ENCODE measurements at places on chromosomes 4 and X.

- no peak for DNase-seq
These were observed 7.3 kb downstream of the PITX2 start for GRCh38 chr4:110615353-110616237.

DNA sequence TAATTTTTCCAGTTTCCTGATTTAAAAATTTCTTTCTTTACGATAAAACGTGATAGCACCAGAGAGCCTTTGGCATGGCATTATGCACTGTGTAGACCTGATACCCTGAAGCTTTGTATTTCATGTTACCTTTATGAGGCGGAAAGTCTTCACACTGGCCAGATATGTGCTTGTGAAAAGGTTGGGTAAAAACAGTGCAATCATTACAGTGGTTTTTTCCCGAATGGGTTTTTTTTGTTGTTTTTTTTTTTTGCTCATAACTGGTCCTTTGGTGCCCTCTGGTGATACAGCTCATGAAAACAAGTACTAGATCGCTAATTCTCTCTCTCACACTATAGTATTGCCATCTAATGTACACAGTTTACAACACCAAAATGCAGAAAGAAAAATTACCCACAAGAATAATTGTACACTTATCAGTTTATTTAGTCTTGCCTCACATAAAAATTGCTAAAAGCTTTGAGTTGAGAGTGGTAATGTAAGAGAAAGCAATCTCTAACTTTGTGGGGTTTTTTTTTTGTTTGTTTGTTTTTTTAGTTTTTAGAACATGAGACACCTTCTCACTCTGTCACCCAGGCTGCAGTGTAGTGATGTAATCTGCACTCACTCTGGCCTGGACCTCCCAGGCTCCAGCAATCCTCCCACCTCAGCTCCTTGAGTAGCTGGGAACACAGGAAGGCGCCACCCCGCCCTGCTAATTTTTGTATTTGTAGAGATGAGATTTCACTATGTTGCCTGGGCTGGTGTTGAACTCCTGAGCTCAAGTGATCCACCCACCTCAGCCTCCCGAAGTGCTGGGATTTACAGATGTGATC, 21.3 kb downstream of the SPCS3 start:
- no peak for DNase-seq

GRCh38 chrX:123357941-123358340, 173.9 kb downstream of the GRIA3 start:
- DNase-seq = no peak

- DNase-seq = no peak
These were observed 5.0 kb downstream of the PLP2 start for GRCh38 chrX:49176421-49177326.

DNA sequence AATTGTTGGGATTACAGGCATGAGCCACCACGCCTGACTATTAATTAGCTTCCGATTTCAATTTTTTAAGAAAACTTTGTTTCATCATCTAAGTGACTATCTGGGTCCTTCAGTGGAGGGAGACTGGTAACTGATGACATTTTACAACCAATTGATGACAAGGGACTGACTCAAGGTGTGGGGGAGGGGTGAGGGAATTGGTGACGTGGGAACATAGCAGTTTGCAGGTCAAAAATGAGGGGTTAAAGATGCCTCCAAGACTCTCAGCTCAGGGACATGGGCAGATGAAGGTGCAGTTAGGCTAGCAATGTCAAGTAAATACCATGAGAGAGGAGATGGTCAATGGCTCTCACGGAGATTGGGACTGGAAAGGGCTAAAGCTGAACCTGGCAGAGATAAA, 5.7 kb upstream of the FAM9C start:
- DNase-seq = no peak

GRCh38 chr4:38495446-38495845, 168.6 kb upstream of the KLF3 start:
- DNase-seq = no peak

GRCh38 chrX:31353095-31353494, 281.3 kb upstream of the FTHL17 start:
- peak; percentile 5 for DNase-seq

DNA sequence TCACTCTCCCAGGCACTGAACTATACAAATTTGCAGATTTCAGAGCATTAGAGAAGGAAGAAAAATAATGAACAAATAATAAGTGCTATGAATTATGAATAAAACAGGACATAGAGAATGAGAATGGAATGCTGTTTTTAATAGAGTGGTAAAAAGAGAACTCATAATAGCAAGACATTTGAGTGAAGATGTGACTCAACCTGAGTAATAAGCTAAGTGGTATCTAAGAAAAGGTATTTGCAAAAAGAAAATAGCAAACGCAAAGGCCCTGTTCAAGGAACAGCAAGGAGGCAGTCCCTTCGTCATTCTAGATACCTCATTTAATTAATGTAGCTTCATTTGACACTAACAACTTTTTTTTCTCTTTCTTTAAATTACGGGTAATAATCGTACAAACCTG, 1910.0 kb upstream of the TENM3 start:
- no peak for DNase-seq

GRCh38 chrX:22325096-22325495, 52.4 kb downstream of the CBLL2 start:
- DNase-seq = no peak

GRCh38 chr4:82721819-82722423, 76.7 kb downstream of the SCD5 start:
- peak; percentile 20 for DNase-seq

- DNase-seq = no peak
These were observed 603.8 kb downstream of the RAPGEF2 start for GRCh38 chr4:159706704-159707103.

DNA sequence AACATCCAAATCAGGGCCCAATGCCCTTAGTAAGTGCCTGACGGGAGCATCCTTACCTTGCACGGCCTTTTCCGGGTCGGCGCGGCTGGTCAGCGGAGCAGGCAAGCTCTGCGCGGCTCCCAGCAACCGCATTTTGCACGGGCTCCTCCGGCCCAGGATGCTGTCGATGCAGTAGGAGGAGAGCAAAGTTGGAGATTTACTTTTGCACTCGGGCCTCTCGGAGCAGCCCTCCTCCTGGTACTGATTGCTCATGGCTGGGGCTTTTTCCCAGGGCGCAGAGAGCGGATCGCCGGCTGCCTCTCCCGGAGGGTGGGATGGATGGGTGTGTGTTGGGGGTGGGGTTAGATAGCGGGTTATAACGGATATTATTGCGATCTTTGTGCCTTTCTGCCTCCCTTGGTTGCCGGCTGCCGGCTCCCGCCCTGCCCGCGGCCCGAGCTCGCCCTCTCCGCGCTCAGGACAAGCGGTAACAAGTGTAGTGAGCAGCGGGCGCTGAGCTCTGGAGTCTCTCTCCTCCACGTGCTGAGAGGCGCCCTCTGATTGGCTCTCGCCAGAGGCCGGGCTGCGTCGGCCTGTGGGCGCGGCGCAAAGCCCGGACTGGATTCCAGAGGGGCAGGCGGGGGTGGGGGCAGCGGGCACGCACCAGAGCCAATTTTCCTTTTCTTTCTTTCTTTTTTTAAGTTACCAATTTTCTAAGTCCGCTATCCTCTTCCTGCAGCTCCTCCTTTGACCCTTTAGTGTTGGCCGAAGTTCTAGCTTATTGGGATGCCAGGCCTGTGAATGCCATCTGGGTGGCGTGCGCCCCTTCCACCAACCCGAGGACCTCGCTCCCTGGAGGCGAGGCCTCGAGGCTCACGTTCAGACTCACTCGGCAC, at the start of gene ARX:
Gene ARX, minus strand, starts transcription at position 480 of the 875 bp plus-strand sequence. Its CDS starts 228 bp downstream, at position 252.
- no peak for DNase-seq

GRCh38 chr4:88792821-88793220, 95.2 kb upstream of the NAP1L5 start:
- no peak for DNase-seq

DNA sequence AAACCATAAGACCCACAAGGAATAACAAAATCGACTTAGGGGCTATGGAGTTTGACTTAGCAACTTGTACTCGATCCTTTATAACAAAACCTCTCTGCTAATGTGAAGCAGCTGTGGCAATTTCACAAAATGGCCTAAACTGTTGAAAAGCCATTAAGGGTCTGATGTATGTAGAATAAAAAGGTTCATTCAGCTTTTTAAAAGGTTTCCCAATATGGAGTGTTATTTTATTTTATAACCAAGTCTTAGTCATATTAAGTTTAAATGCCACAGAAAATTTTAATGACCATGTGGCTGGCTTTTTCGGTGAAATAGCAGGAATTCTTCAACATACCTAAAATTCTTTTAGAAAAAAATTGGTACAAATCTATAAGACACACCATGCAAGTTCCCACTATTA, 291.8 kb upstream of the HAND2 start:
- no peak for DNase-seq
